ENCODE measurements at places on chromosomes 1 and 21.

- no peak for DNase-seq
Measured at GRCh38 chr21:41596241-41596925, 88.4 kb upstream of the TMPRSS2 start.

DNA sequence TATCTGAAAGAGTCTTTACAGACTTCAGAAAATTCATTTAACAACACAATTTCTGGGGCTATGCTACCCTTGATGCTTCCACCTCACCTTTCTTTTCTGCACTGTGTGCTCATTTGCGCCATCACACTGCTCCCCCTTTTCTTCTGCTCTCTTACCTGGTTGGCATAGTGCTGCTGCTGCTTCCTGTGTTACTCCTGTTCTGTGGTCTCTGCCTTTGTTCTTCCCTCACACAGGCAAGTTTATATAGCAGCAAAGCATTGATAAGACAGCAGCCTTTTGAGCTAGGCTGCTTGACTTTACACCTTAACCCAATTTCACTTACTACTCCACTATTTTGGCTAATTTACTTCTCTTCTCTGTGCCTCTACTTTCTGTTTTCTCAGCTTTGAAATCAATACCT lies 18.3 kb downstream of the SGIP1 start:
- DNase-seq: no peak

- no peak for DNase-seq
Measured at GRCh38 chr1:63794939-63795378, 21.1 kb downstream of the ROR1 start.

- DNase-seq: no peak
Measured at GRCh38 chr1:106746448-106747085, 309.9 kb upstream of the PRMT6 start.

DNA sequence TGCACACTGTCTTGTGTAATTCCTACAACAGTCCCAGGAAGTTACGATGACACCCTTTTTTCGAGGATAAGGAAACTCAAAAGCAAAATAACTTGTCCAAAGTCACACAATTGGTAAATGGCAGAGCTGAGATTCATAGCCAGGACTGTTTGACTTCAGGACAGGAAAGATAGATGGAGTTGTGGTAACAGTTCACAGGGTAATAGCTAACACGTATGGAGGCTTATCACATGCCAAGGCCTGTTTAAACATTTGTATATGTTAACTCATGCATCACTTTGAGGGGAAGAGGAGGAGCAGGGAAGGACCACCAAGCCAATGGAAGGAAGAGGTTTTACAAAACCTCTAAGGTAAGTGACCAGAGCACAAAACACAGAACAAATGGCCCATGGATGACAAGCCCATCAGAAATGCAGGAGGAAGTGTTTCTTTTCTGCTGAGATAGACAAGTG lies 2.8 kb downstream of the DHCR24 start:
- DNase-seq: no peak

GRCh38 chr1:108847494-108847893 lies 9.4 kb downstream of the AKNAD1 start:
- DNase-seq: no peak
